GM06990 (cell line): ENCODE measurements at places on chromosomes 16 and 17.

- no peak for DNase-seq
These were observed 264.6 kb upstream of the KCNJ16 start for GRCh38 chr17:69810326-69810965.

GRCh38 chr17:82890339-82890730 lies 50.5 kb upstream of the ZNF750 start:
- no peak for DNase-seq

DNA sequence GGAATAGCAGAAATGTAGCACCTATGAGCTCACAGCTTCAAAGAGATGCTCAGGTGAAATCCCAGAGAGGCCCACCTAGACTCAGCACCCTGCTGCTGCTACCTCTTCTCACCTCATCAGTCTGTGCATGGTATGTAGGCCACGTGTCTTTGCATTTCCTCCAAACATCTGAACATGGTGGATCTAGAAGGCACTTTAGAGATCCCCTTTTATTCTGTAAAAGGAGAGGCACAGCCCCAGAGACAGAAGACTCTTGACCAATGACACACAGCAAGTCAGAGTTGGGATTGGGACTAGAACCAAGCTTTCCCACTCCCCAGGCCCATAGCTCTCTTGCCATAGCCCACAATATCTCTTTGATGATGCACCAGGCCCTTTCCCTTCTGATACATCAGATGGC lies 19.4 kb upstream of the NKD1 start:
- no peak for DNase-seq

GRCh38 chr16:70161350-70161749 lies 12.2 kb upstream of the CLEC18C start:
- no peak for DNase-seq

- DNase-seq, result no peak
These were observed 13.2 kb downstream of the PRKCB start for GRCh38 chr16:23848958-23849357.

DNA sequence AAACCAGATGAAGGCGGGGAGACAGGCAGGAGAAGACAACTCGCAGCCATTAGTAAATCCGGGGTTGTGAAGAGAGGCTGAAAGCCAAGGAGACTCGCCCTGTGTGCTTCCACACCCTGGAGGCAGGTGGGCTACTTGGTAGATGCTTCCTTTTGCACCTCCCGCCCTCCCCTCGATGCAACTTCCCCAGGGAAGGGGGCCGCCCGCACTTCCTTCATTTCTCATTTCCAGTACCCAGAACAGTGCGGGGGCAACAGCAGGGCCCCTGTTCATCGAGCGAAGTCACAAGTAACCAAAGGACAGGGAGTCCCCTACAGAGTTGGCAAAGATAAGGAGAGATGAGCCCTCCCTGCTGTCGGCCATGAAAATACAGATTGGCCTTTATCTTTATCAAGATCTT lies 25.0 kb downstream of the CCDC40 start:
- DNase-seq, result no peak

DNA sequence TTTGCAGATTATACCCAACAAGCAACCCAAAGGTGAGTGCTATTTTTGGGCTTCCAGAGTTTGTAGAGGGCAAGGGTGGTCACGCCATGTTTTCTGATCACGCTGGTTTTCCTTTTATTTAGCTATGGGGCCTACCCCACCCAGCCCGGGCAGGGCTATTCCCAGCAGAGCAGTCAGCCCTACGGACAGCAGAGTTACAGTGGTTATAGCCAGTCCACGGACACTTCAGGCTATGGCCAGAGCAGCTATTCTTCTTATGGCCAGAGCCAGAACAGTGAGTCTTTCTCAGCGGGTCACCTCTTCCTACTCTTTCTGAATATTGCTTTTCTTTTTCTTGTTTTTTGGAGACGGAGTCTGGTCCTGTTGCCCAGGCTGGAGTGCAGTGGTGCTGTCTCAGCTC lies 2.5 kb downstream of the FUS start:
- no peak for DNase-seq
